ENCODE measurements at places on chromosomes 3 and 15.

GRCh38 chr15:44694416-44694815 lies 16.7 kb downstream of the PATL2 start:
- no peak for DNase-seq

DNA sequence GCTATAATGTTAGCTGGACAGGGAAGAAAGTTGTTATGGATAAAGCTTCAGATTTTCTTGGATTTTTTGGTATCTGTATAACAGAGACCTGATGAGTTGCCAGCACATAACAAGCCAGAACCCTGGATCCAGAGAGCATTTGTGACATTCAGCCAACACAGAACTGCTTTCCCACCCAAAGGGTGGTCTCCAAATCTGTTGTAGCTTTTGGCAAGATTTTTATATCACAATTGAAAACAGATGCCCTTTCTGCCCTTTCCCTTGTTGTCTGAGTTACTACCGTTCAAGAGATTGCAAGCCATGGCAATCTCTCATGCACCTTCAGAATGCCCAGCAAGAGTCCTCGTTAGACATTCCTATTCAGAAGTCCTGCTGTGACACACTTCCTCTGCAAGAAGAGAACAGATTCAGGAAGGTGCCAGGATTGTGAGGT lies 107.6 kb upstream of the FGF7 start:
- DNase-seq, result no peak

GRCh38 chr3:120364821-120365220 lies 15.7 kb upstream of the LRRC58 start:
- no peak for DNase-seq

DNA sequence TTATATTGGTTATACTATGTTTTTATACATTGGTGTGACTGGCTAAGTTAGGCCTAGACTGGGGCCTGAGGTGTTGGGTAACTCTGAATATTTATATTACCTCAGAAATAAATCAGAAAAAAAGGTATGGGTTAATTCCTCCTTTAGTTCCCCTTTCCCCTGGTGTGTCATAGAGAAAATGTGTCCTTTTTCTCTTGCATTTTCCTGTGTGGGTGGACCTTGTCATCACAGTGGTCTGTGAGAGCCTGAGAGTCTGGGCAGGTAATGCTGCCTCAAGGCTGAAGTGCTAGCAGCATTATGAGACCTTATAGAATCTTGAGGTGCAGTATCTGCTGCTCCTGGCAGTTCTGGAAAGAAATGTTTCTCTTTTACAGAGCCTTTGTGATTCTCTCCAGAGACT lies 69.7 kb downstream of the PCOLCE2 start:
- DNase-seq, result no peak

DNA sequence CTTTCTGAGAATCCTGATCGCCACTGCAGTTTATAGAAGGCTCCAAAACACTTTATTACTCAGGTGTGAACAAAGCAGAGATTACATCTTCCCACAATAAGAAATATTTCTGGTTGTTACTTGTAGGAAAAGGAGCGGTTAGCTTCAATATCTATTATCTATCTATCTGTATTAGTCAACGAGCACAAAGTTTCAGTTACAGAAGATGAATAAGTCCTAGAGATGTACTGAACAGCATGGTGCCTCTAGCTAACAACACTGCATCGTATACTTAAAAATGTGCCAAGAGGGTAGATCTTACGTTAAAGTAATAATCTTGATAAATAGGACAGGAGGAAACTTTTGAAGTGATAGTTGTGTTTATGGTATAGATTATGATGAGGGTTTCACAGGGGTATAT lies 10.9 kb upstream of the CCR3 start:
- no peak for DNase-seq

DNA sequence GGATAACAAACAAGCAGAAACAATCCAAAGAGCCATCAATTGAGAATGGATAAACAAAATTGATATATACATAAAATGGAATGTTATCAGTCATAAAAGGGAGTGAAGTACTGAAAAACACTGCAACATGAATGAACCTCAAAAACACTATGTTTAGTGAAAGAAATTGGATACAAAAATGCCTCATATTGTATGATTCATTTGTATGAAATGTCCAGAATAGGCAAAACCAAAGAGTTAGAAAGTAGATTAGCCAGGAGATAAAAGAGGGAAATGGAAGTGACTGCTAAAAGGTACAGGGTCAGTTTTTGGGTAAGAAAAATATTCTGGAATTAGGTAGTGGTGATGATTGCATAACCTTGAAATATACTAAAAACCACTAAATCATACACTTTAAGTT lies 9.8 kb upstream of the SLC25A36 start:
- no peak for DNase-seq

DNA sequence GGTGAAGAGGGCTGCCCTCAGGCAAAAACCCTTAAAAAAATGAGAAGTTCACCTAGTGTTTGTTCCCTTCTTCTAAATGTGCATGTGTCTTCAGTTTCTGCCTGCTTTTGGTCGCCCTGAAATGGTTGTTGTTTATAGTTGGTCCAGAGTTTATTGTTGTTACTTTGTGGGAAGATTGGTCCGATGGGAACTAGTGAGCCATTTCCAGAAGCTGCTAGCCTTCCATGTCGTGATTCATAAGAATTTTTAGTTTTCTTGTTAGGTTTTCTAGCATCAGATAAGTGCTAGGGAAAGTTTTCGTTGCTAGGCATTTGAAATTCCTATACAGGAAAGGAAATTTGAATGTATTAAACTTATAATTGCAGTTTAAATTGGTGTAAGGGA lies 33.7 kb downstream of the IFT122 start:
- DNase-seq, result no peak

DNA sequence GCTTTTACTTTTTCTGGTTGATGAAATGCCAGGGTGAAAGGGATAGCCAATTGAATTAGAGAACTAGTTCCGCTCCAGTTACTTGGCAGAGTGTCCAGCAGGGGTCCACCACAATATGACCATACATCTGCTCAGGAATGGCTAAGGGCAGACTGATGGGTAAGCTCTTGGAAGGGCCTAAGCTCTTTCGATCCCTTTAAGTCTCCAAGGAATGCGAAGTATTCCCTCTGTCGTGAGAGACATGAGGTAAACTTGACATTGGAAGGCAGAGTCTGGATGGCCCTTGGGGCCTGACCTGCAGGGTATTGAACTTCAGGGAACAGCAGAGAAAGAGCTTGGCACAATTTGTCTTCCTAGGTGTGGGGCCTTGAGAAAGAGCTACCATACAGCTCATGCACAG lies 805.8 kb downstream of the PLOD2 start:
- no peak for DNase-seq
